ENCODE measurements at places on chromosomes 13 and 19.

DNA sequence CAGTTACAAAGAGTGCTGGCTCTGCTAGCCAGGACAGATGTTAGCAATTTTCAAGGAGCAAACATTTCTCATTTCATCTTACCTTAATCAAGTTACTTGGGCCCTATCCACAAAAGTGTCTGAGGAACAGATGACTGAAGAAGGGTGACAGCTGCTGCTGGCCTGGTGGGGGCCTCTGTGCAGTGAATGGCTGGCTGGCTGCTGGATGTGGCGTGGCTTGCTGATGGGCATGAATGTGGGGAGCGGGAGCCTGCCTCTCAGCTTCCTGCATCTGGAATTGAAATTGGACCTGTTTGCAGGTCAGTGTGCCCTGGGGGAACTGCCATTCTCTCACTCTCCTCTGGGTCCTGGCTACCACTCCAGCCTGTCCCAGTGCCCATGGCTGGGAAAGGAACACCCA is 94.7 kb downstream of the RGCC start:
- DNase-seq: no peak

- DNase-seq: no peak
Observed at GRCh38 chr19:40778706-40779284, 748 bp downstream of the RAB4B start.

GRCh38 chr19:30173593-30174356 is 198.4 kb upstream of the ZNF536 start:
- no peak for DNase-seq

DNA sequence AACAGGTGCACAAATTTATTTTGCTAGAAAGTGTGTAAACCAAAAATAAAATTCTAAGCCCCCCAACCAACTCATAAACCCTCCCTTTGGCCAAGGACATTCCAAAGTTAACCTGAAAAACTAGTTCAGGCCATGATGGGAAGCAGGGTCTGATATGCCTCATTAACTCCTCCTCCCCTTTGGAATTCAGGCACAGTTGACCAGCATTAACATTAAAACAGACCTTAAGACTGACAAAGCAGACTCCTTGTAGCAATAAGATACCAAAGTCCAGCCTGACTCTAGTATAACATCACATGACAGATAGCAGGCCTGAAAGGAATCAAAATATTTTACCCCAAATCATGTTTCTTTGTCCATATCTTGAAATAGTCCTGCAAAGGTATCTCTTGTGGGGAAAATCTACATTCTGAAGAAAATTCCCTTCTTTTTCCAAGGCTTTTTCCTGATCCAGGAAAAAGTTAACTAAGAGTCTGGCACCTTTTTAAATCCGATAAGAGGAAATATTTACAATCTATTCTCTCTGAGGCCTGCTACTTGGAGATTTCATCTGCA is 19.7 kb downstream of the NEK5 start:
- DNase-seq: no peak

GRCh38 chr19:5628919-5629481 is 6.1 kb downstream of the SAFB start:
- no peak for DNase-seq

DNA sequence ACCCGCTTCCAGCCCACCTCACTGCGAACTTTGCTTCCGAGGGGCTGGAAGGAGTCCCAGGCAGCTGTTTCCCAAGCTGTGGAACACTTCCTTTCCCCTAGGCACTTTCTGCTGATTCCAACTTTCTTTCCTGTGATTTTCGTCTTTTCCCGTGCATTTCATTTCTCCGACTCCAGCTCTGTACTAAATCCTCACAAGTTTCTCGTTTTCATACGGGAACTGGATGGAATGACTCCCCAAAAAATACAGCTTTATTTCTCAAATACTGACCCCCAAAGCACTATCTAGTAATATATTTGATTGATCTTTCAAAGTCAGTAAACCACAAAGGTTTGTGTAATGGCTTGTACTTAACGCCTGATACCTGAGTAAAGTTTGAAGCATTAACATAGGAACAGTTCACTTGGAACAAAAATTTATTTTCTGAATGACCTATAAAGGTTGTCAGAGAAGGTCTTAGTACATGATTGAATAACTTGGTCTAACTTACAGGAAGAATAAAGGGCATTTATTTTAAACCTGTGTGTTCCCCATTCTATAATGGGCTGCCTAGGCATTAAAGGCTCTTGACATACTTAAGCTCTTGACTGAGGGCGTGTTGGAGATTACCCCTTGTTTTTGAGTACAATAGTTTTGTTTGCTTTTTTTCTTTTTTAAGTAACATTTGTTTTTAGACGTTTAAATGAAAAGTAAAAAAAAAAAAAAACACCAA is 1.3 kb upstream of the PCDH9 start:
- DNase-seq: no peak

- no peak for DNase-seq
Observed at GRCh38 chr13:84536906-84537305, 654.6 kb upstream of the SLITRK1 start.

DNA sequence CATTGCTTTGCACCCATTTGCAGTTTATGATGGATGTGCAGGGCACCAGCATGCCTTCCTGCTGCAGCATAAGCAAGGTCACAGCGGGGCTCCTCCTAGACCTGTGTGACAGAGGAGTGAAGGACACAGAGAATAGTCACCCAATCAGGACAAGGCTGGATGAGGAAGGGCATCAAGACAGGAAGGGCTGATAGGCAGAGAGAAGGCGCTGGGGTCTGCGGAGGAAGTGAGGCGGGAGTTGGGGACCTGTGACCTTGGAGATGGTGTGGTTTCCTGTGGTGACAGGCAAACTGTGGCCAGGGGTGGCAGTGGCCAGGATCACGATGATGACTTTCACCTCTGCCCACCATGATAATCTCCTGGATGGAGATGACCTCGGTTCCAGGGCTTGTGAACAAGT is 16.4 kb upstream of the KCTD15 start:
- DNase-seq: no peak

GRCh38 chr13:58953638-58954037 is 1210.1 kb downstream of the DIAPH3 start:
- no peak for DNase-seq

DNA sequence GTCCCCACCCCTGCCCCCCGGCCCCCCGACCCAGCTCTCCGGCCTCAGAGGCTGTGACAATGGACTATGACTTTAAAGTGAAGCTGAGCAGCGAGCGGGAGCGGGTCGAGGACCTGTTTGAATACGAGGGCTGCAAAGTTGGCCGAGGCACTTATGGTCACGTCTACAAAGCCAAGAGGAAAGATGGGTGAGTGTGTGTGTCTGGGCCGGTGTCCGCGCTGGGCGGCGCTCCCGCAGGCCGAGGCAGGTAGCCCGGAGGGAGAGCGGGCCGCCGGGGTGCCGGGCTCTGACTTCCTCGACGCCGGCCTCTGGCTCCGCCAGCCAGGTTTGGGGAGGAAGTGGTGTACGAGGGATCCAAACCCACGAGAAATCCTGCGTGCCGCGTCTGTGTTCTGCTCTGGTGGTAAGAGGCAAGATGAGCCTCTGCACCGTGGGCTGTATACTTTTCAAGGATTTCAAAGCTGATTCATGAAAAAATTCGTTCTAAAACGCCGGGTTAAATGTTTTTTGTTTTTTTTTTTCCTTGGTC is 718 bp downstream of the CDK8 start:
- no peak for DNase-seq

GRCh38 chr19:18313398-18313797 is 9.5 kb downstream of the LSM4 start:
- no peak for DNase-seq
